ENCODE measurements at places on chromosomes 4 and X.

GRCh38 chr4:175125410-175126068 is 207.4 kb downstream of the ADAM29 start:
- DNase-seq: no peak

DNA sequence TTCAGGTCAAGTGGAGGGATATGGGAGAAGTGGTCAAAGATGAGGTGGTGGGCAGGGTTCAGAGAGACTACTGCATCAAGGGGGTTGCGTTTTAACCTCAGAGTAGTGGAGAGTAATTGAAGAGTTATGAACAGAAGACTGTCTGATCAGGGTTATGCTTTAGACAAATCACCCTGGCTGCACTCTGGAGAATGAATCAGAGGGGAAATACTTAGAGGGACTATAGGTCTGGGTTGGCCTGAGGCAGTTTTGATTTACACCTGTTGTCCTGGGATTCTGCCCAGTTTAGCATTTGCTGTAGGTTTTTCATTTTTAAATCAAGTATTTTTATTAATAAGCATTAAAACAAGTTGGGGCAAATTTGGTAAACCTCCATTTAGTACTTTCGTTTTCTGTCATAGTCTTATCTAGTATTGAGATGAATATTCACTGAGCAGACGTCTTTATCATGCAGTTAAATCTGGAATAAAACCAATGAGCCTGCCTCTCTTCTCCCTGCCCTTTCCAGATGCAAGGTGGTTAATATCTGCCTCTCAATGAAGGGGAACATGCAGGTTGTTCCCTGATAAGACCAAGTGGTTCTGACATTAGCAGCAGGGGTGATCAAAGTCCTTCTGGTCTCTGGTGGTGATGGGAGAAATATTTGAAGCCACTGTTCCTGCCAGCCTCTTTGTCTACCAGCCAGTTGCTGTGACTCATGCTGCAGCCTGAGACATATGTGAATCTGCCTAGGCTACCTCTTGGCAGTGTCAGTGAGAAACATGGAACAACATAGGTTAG is 116.0 kb upstream of the RPS6KA3 start:
- DNase-seq: no peak

DNA sequence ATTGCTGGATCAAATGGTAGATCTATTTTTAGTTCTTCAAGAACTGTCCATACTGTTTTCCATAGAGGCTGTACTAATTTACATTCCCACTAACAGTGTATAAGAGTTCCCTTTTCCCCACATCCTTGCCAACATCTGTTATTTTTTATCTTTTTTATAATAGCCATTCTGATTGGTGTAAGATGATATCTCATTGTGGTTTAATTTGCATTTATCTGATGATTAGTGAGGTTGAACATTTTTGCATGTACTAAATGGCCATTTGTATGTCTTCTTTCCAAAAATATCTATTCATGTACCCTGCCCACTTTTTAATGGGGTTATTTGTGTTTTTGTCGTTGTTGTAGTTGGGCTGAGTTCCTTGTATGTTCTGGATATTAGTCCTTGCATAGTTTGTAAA is 35.4 kb upstream of the PRKG2 start:
- DNase-seq: no peak

GRCh38 chr4:48970471-48970921 is 15.6 kb upstream of the CWH43 start:
- no peak for DNase-seq

DNA sequence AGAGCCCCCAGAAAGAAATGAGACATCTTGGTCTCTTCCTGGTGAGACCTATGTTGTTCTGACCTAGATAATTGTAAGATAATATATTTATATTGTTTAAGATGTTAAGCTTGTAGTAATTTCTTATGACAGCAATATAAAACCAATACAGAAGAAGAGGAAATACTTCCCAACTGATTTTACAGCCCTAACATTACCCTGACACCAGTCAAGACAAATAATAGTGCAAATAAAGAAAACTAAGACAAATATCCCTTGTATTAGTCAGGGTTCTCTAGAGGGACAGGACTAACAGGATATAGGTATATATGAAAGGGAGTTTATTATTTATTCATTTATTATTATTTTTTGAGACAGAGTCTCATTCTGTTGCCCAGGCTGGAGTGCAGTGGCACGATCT is 18.7 kb downstream of the TCEAL8 start:
- no peak for DNase-seq

DNA sequence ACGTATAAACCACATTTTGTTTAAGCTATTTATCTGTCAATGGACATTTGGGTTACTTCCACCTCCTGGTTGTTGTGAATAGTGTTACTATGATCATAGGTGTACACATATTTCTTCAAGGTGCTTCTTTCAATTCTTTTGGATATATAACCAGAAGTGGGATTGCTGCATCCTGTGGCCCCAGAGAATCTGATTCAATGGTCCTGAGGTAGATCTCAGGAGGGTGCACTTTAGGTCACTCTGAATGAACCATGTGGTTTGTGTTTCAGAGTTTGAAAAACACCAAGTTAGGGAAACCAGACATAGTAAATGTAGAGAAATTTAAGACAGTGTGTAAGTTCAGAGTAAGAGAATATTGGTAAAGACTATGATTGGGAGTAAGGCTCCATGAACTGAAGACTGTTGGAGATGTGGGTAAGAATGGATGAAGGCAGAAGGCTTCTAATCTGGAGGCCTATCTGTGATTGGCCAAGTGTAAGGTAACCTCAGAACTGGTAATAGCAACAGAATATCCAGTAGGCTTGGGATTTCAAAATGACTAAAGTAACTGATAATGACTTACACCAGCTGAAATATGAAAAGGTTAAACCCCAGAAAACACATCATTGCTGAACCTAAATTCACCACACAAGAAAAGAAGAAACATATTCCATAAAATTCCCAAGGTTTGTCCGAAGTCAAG is 236.9 kb downstream of the CAMK2D start:
- DNase-seq: no peak

- DNase-seq: no peak
Measured at GRCh38 chr4:98905839-98906238, 23.1 kb downstream of the EIF4E start.

DNA sequence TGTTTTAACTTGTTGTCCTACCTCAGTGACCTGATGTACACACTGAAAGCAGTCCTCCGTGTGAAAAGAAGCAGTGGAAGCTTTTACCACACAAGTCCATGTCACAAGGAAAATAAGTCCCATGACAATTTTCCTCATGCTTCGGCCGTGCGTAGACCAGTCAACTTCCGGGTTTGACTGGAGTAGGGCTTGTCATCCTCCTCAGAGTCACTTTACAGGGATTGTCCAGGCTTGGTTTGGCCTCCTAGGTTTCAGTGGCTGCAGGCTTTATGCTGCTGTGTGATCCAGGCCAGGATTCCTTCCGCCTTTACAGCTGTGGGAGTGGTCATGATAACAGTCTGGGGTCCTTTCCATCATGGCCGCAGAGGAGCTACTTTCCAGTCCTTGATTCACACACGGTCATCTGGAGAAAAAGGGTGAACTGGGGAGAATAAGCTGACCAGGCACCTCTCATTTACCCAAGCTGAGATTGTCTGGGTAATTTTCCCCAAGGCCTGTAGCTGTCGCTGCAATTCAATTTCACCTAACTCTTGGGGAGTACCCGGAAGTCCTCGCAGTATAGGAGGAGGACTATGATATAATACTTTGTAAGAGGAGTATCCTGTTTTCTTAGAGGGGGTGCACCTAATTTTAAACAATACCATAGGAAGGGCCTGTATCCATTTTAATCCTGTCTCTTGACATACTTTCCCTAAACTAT is 206.1 kb upstream of the KLF8 start:
- no peak for DNase-seq
